Head of caudate nucleus (tissue), 42 donors: ENCODE measurements at places on chromosomes 2 and 18.

GRCh38 chr18:63741769-63742168, 33.4 kb upstream of the SERPINB7 start:
- no peak for DNase-seq

- DNase-seq = no peak
Measured at GRCh38 chr18:75879196-75879595, 451.7 kb upstream of the SMIM21 start.

DNA sequence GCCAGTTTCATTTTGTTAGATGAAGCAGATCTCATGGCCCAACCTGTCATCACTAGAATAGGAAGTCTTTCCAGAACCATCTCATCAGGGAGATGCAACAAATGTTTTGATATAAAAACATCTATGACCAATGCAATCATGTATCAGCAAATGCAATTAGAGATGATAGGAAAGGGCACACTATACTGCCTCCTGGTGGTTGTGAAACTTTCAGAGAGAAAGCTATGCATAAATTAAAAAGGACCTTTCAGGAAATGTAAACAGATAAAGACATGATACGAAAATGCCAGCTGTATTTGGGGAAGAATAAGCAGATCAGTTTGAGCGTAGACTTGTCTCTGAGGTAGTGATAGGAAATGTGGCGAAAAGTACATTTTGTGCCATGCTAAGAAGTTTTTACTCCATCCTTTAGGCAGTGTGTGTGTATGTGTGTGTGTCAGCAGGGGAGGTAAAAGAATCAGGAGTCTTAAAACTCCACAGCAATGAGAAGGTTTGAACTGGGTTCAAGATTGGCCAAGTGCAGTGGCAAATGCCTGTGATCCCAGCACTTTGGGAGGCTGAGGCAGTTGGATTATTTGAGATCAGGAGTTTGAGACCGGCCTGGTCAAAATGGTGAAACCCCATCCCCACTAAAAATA, 479.3 kb downstream of the CPS1 start:
- no peak for DNase-seq

- DNase-seq = no peak
Measured at GRCh38 chr2:120429586-120430500, 83.9 kb downstream of the INHBB start.

GRCh38 chr18:48992133-48992532, 41.4 kb upstream of the SMAD7 start:
- DNase-seq = no peak

DNA sequence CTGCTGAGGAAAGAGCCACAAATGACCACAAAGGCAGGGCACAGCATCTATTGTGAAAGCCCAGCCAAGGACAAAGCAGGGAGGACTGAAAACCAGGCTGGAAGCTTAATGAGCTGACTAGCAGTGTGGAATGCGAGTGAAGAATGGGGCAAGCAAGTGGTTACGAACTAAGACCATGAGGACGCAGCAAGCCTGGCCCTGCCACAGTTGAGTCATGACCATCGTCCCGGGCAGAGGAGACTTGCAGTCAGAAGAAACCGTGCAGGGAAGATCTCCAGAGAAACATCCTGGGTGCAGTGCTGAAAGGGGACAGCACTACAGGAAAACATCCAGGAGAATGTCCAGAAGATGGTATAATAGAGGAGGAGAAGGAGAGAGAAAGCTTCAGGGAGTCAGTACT, 120.5 kb upstream of the GYPC start:
- no peak for DNase-seq

DNA sequence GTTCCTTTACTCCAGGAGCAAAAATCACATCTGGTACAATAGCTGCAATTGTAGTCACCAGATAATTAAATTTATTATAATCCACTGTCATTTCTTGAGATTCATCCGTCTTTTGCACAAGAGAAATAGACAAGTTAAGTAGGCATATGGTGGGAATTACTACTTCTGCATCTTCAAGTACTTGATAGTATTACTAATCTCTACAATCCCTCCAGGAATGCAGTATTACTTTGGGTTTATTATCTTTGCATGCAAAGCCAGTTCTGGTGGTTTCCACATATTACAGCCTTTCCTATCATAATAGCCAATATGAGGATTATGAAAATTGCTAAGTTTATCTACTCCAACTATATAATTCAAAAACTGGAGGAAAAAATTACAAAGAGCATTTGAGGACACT, 254.1 kb downstream of the IKZF2 start:
- DNase-seq = no peak

GRCh38 chr2:232537079-232537478, 2.4 kb upstream of the CHRNG start:
- no peak for DNase-seq

DNA sequence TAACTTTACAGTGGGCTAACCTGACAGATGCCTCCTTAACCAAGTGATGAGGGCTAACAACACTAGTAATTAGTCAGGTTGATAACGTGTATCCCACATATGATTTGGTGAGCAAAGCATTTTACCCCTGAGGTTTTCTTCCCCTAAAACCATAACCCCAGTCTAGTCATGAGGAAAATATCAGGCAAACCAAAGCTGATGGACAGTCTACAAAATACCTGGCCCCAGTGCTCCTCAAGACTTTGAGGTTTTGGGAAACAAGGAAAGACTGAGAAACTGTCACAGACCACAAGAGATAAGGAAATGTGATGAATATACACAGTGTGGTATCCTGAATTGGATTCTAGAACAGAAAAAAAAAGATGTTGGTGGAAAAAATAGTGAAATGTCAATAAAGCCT, 28.5 kb downstream of the MAP3K20 start:
- DNase-seq = no peak

DNA sequence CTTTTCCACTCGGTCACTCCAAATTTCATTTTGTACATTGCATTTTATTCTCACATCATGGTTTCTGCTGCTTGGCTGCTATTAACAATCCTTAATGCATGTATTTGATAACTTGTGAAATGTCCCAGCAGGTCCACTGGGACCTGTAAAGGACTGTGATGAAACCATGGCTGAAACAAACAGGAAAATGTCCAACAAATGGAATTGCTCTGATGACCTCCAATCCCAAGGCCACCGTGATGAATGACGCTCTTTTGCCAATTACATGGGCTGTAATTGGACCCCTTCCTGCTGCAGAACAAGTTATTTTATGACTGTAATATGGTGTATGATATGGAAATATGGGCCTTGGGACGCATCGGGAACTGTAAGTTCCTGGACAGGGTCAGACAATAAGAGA, 224.2 kb upstream of the CXCR4 start:
- DNase-seq = no peak

DNA sequence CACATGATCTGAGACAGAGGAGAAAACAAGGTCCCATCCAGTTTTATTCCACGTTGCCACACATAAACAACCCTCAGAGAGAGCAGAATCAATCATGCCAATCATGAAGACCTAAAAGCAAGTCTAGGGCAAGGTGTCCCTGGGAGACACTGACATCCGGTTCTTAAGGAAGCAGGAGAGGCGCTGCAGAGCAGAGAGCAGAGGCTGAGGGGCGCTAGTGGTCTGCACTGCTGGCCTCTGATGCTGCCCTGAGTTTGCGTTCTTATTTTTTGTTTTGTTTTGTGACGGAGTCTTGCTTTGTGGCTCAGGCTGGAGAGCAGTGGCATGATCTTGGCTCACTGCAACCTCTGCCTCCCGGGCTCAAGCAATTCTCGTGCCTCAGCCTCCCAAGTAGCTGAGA, 83.3 kb downstream of the SMIM21 start:
- DNase-seq = no peak

DNA sequence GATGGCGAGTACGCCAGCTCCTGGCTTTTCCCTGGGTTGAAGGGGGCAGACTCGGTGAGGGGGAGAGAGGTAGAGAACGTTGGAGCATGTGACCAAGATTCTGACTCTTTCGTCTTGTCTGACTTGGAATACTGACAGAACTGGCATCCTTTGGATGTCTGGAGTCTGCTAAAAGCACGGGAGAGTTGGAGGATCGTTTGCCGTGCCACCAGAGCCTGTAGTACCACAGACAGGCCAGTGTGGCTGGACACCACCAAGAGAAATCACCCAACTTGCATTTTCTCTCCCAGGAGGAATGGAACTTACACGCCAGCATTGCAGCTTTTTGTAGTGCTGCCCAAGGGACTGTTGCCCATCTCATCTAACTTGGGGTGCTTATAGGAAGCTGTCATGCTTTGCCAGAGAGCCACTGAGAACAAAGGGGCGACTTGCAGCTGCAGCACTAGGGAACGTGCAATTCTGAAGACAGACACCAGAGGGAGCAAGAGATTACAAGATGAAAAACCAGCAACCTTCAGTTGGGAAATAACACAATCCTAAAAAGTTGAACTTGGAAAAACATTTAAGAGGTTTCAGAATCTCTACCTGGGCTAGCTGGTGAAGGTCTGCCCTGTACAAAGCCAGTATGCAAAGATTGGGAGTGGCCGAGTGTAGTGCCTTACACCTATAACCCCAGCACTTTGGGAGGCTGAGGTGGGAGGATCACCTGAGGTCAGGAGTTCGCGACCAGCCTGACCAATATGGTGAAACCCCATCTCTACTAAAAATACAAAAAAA, 24.1 kb downstream of the PSMG2 start:
- DNase-seq = peak; percentile 36

DNA sequence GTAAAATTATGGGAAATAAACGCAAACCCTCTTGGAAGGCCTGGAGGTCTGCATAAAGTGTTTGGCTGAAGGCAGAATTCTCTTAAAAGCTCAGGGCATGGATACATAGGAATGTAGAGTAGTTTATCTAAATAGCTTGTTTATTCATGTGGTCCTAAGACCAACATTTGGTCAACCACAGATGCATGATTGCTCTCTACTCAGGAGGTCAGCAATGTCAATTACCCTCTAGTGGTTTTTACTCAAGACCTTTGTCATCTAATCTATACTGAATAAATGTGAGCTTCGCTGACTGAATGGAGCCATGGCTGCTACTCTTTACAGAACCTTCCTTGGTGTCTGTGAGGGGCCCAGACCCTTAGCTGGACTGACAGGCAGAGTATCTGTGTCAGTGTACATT, 139.8 kb downstream of the ATL2 start:
- no peak for DNase-seq

DNA sequence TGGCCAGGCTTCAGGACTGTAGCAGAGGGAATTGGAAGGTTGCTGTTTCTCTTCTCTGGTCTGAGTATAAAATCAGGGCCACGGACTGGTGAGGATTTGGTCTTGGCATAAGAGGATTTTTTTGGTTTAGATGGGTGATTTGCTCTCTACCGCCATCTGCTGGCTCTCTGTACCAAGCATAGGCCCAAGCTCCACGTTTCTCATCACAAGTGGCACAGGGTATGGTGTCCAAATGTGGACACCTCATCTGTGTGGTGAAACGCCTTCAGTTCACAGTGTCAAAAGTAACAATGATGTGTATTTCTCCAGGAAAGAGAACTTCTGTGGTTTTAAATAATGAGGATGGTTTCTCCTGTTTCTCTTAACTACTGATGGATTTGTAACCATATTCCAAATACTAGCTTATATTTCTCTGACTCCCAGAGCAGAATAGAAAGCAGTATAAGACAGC, 115.1 kb downstream of the EML6 start:
- DNase-seq = peak; percentile 72

DNA sequence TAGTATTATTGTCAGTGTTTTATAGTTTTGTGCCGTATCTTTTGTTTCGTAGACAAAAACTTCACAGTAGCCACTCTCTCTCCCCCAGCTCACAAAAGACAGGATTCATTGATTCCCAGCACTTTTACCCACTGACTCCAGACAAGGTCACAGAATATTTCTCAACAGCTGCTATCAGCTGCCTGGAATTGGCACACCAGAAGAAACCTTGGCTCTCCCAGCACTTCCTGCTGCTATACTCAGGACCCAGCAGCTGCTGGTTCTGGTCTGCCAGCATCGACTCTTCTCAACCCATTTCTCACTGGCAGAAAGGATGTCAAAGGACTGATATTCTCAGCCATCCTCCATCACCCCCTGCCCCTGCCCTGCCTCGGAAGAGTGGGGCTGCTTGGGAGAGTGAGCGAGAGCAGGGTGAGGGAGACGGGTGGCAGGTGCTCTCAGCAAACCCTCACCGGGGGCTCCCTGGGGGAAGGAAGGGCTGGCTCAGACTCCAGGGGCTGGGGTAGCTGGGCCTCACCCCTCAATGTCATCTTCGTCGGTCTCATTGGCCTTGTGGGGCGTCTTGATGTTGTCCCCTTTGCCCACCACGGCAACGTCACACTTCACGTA, 6.1 kb upstream of the OTOF start:
- no peak for DNase-seq

- DNase-seq = peak; percentile 62
Measured at GRCh38 chr2:176085861-176086771, 2.4 kb upstream of the EVX2 start.

DNA sequence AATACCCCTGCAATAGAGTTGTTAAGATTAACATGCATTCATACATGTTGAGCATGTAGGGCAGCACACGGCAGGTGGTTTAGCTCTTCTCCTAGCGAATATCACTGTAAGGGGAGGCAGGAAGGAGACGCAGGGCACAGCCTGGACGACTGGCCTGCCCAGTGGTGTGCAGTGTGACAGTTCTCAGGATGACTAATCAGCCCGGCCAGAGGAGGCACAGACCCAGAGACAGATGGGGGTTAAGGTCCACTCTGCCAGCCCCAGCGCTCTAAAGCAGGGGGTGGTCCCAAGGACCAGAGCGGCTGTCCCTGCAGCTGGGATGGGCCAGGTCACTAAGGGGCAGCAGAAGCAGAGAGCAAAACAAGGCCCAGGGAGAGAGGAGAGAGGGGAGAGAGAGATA, 63.7 kb downstream of the RNF152 start:
- no peak for DNase-seq

GRCh38 chr2:32947484-32948143, 861 bp downstream of the LTBP1 start:
- no peak for DNase-seq

DNA sequence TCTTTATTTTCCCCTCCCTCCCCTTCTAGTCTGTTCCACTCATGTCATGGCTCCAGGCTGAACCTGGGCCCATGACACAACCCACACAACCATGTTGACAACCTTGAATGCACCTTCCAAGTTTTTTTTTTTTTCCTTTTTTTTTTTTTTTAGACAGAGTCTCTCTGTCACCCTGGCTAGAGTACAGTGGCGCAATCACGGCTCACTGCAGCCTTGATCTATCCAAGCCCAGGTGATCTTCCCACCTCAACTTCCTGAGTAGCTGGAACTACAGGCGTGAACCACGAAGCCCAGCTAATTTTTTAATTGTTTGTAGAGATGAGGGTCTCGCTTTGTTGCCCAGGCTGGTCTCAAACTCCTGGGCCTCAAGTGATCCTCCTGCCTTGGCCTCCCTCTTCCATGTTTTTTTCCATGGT, 21.9 kb upstream of the ROCK2 start:
- no peak for DNase-seq

- DNase-seq = no peak
Measured at GRCh38 chr2:71313016-71313766, 18.4 kb upstream of the ZNF638 start.

DNA sequence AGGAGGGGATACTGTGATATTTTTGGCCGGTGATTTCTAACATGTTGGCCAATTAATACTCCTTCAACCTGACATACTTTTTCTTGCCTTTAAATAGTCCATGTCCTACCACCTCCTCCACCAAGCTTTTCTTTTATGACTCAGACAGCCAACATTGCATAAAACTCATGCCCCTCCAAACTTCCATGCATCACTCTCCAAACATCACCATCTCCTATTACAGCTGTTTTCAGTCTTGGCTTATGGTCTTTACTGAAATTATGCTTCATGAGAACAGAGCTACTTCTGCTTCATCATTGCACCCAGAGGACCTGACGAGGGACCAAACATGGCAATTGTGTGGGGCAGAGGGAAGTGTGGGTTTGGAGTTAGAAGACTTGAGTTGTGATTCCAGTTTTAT, 305.4 kb downstream of the LPIN1 start:
- DNase-seq = no peak

- DNase-seq = no peak
Measured at GRCh38 chr18:63454497-63454896, 22.3 kb upstream of the SERPINB5 start.
